ENCODE measurements at places on chromosomes 7 and 10. TPM values are rescaled to one million over a fixed set of nuclear protein-coding genes. Genes with fewer than 3 reads are reported as not detected.

The SUN3 gene
- not detected for total RNA-seq

The HMX3 gene
- total RNA-seq, result not detected

- DNase-seq, result no peak
These were observed 8.4 kb downstream of the NACAD start for GRCh38 chr7:45080265-45080957.

DNA sequence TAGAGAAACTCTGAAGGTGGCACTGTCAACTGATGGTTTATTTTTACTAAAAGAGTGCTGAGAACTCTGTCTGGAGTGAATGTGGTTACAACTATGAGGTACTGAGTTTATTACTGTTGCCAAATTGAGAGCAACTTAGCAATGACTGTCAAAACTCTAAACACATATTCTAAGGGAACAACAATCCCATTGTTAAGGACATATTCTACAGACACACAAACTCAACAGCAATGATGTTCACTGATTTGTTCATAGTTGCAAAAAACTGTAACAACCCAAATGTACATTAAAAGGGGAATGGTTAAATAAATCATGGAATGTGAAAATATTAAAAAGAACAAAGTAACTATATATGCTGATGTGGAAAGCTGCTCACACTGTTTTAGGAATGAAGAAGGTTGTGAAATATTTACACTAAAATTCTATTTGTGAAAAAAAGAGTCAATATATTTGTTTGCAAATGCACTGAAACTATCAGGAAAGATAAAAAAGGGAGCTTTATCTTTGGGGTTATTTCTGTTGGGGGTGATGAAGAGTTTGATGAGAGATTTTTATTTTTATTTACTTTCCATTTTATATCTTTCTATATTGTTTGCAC, 12.9 kb downstream of the PON2 start:
- no peak for DNase-seq

DNA sequence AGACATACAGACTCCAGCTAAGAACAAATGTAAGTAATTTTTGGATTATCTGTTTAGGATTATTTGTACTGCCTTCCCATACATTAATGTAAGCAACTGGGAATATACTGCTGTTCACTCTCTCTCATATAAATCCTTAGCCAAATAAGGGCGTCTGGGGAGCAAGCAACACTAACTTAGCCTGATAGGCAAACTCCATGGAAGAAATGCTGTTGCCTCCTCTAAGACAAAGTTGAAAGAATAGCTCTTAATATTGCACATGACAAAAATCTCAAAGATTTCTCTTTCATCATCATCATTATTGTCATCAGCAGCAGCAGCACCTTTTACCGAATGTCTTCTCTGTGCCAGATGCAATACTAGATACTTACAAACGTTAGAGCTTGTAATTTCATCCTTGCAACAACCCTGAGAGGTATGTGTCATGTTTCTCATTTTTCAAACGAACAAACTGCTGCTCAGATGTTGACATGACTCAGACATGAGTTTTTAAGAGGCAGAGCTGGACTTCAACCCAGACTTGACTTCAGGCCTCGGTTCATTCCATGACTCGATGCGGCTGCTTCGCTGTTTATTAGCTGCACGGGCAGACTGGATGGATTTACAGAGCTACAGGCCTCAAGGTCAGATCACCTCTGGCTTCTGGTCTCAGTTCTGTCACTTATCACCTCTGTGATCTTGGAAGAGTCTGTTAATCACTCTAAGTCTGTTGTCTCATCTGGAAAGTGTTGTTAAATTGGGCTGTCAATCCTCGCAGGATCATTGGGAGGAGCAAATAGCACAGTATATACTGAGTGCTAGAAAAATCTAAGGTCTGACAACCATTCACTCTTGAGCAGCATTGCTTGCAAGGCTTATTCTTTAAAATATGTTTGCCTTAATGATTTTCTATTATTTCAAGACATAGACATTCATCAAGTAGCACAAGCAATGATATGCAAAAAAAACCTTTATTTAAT, 126.3 kb upstream of the CELF2 start:
- no peak for DNase-seq

GRCh38 chr7:2851497-2851896, 7.4 kb upstream of the GNA12 start:
- DNase-seq, result no peak

GRCh38 chr7:117781707-117782106, 91.5 kb downstream of the CTTNBP2 start:
- DNase-seq, result no peak

DNA sequence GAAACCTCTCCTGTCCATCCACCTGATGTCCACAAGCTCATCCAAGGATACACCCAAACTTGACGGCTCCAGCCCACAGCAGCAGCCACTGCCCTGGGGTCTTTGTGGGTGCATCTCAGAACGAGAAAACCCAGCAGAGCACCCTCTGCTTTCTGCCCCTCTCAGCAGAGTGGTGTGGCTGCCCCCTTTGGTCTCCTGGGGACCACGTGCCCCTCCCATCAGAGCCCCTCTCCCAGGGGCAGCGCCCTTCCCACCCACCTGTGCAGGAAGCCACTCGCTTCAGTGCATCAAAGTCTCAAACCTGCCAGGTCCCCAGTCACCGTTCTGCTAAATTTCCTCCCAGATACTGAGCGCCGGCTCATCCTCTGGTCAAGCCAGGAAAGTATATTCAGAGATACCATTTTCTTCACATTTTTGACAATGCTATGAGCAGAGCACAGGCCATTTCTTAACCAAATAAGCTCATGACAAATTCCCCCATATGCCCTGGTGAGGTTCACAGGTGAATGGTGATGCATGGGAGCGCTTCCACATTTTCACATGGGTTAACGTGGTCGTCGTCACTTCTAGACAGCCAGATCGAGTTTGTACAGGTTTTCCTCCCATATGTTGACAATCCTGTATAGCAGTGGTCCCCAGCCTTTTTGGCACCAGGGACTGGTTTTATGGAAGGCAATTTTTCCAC, 32.4 kb downstream of the CAMK2B start:
- no peak for DNase-seq

DNA sequence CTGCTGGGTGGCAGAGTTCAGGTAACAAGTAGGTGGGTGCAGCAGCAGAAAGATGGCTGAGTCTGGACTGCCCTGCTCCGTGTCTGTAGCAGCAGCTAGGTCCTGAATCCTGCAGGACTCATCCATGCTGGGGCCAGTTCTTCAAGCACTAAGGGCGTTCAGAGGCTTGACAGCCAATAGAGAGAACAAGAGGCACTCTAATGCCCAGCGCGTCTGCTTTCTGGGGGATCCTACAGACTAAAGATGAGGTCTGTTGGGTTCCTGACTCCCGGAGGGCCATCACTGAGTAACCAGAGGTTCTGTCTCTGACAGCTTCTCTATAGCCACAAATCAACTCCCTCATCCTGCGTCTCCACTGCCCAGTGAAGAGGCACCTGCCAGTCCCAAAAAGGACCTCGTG, 125.5 kb downstream of the PTPN20 start:
- DNase-seq, result no peak

GRCh38 chr10:97960269-97961056, 70.0 kb downstream of the CRTAC1 start:
- DNase-seq, result no peak

- no peak for DNase-seq
These were observed 42.8 kb downstream of the ARHGAP21 start for GRCh38 chr10:24680647-24681524.

Measured in epithelial cell of proximal tubule (primary cell).